ENCODE measurements at places on chromosomes 11 and 22.

DNA sequence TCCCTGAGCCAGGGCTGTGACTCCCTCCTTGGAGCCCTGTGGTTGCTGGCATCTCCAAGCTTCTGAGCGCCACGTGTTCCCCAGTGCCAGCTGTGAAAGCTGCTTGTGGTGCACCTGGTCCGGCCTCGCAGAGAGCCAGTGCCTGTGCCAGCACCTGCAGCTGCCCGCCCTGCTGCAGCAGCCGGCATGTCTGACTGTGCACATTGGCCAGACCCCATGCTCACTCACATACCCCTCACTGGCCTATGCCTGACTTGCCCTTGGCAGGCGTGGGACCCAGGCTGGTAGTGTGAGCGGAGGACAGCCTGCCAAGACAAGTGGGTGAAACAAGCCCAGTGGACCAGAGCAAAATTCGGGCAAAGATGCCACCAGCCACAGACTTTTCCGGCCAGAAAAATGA, 9.8 kb downstream of the MRPL48 start:
- DNase-seq = no peak
- peaks cover 4% of the 10 kb centered on the region for H3K4me1 ChIP-seq
- no peak overlapping the region for H3K27ac ChIP-seq
- no peak overlapping the region for H3K4me3 ChIP-seq

GRCh38 chr11:46857666-46858065, 11.6 kb upstream of the CKAP5 start:
- H3K27me3 ChIP-seq = no peaks in the 10 kb centered on the region
- no peak overlapping the region for H3K27ac ChIP-seq
- no peaks in the 10 kb centered on the region for H3K36me3 ChIP-seq
- H3K4me3 ChIP-seq = no peak overlapping the region
- DNase-seq = no peak

GRCh38 chr22:25112538-25113253, 87.0 kb upstream of the CRYBB3 start:
- no peak overlapping the region for H3K27ac ChIP-seq
- no peaks in the 10 kb centered on the region for H3K36me3 ChIP-seq

- no peaks in the 10 kb centered on the region for H3K36me3 ChIP-seq
- no peak overlapping the region for H3K27ac ChIP-seq
- peaks cover 66% of the 10 kb centered on the region for H3K27me3 ChIP-seq
- no peak overlapping the region for H3K4me3 ChIP-seq
- H3K4me1 ChIP-seq = peaks cover 14% of the 10 kb centered on the region
Measured at GRCh38 chr11:64713016-64713707, 9.8 kb downstream of the NRXN2 start.

GRCh38 chr22:37416827-37417226, 10.5 kb downstream of the ELFN2 start:
- H3K4me1 ChIP-seq = peaks cover 27% of the 10 kb centered on the region
- no peaks in the 10 kb centered on the region for H3K36me3 ChIP-seq
- peak; percentile 17 for DNase-seq
- no peak overlapping the region for H3K27ac ChIP-seq

DNA sequence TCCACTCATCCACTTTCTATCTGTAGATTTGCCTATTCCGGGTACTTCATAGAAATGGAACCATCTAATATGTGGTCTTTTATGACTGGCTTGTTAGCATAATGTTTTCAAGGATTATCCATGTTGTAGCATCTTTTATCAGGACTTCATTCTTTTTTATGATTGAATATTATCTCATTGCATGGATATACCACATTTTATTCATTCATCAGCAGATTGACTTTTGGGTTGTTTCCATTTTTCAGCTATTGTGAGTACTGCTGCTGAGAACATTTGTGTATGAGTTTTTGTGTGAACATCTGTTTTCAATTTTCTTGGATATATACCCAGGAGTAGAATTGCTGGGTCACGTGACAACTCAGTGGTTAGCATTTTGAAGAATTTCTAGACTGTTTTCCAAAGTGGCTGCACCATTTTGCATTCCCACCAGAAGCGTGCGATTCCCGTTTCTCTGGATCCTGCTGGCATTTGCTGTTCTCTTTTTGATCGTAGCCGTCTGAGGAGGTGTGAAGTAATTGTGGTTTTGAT, 8.9 kb downstream of the DERL3 start:
- no peaks in the 10 kb centered on the region for H3K27me3 ChIP-seq
- no peak overlapping the region for H3K4me3 ChIP-seq
- peaks cover 10% of the 10 kb centered on the region for H3K36me3 ChIP-seq
- no peak for DNase-seq
- peaks cover 4% of the 10 kb centered on the region for H3K4me1 ChIP-seq
- no peak overlapping the region for H3K27ac ChIP-seq

- H3K27ac ChIP-seq = no peak overlapping the region
- peaks cover 7% of the 10 kb centered on the region for H3K36me3 ChIP-seq
- DNase-seq = no peak
Measured at GRCh38 chr11:68498321-68498720, 37.8 kb downstream of the PPP6R3 start.

DNA sequence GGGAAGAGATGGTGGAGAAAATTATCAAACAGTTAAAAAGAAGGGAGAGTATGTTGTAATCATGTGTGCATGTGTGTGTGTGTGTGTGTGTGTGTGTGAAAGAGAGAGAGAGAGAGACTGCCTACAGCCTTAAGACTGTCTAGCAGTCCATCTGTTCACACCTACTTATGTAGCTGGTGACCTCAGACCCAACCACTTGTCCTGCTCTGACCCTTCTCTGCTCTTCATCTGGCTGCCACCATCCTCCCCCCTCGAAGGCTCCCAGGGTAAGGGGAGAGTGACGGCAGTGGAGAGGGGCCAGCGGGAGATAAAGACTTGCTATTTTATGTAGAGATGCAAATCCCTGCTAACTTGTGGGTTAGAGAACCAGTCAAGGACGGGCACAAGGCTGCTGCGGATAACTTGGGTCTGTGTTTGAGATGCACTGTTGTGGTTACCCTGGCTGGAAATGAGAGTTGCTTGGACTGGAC, 24.9 kb upstream of the GRAMD1B start:
- no peak for DNase-seq

GRCh38 chr22:45696227-45696626, 24.6 kb downstream of the ATXN10 start:
- no peak overlapping the region for H3K27ac ChIP-seq
- H3K4me1 ChIP-seq = peaks cover 2% of the 10 kb centered on the region
- DNase-seq = no peak
- H3K36me3 ChIP-seq = peaks cover 36% of the 10 kb centered on the region
- no peak overlapping the region for H3K4me3 ChIP-seq
- H3K27me3 ChIP-seq = no peaks in the 10 kb centered on the region

DNA sequence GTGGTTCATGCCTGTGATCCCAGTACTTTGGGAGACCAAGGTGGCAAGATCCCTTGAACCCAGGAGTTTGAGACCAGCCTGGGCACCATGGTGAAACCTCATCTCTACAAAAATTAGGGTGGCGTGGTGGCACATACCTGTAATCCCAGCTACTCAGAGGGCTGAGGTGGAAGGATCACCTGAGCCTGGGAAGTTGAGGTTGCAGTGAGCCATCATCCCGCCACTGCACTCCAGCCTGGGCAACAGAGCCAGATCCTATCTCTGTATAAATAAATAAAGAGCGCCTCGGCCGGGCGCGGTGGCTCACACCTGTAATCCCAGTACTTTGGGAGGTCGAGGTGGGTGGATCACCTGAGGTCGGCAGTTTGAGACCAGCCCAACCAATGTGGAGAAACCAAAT, 27.9 kb downstream of the TOB2 start:
- H3K4me1 ChIP-seq = peaks cover 18% of the 10 kb centered on the region
- DNase-seq = no peak
- no peak overlapping the region for H3K4me3 ChIP-seq
- H3K27ac ChIP-seq = no peak overlapping the region
- H3K27me3 ChIP-seq = no peaks in the 10 kb centered on the region
- peaks cover 4% of the 10 kb centered on the region for H3K36me3 ChIP-seq

GRCh38 chr11:61787928-61788491, 4.4 kb downstream of the TMEM258 start:
- peak; percentile 19 for DNase-seq
- no peak overlapping the region for H3K27ac ChIP-seq
- H3K36me3 ChIP-seq = peaks cover 25% of the 10 kb centered on the region
- no peak overlapping the region for H3K4me3 ChIP-seq
- H3K27me3 ChIP-seq = no peaks in the 10 kb centered on the region

DNA sequence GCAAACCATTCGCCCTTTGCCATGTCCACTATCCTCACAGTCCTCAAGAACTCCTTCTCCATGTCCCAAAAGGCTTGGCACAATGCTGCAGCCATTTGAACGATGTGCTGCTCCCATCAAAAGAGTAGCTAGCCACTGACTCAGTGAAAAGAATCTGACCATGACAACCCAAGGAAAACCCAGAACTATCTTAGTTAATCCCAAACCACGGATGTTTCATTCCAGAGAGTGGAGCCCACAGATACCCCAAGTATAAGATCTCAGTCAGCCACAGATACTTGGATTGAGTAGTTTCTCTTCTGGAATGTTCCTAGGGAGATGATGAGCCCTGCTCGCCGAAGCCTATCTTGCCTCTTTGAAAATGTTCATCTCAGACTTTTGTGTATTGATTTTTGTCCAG, 176.9 kb downstream of the NAV2 start:
- no peak overlapping the region for H3K4me3 ChIP-seq
- no peaks in the 10 kb centered on the region for H3K4me1 ChIP-seq

DNA sequence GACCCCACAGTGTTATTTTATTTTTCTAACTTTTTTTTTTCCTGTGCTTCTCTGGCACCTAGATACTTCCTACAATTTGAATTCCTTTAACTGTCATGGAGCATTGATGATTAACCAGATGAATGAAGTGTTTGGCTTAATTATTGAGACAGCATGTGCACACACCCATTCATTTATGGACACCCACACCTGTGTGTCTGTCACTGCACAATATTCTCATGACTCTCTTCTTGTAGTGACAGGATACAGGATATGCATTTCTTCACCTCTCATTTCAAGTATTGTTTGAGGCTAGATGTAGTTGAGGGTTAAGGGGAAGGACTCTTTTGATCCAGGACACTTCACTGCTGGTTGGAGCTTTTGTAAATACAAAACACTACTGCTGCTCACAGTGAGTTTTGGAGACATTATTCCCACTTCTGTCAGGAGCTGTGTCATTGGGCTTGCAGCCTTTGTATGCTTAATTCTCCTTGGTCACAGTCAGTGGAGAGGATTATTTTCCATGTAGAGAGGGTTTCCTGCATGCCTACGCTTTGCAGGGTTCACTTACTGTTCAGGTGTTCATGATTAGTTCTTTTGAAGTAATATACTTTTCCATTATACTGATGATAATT, 33.5 kb downstream of the SPECC1L start:
- peak; percentile 19 for DNase-seq
- H3K27ac ChIP-seq = peak overlapping the region; percentile 19
- H3K4me3 ChIP-seq = no peak overlapping the region
- no peaks in the 10 kb centered on the region for H3K27me3 ChIP-seq
- H3K36me3 ChIP-seq = peaks cover 29% of the 10 kb centered on the region

GRCh38 chr11:7871056-7871455, 60.0 kb downstream of the OR10A6 start:
- no peak overlapping the region for H3K27ac ChIP-seq
- DNase-seq = no peak
- H3K36me3 ChIP-seq = no peaks in the 10 kb centered on the region
- no peaks in the 10 kb centered on the region for H3K4me1 ChIP-seq
- H3K27me3 ChIP-seq = peaks cover 12% of the 10 kb centered on the region
- no peak overlapping the region for H3K4me3 ChIP-seq

DNA sequence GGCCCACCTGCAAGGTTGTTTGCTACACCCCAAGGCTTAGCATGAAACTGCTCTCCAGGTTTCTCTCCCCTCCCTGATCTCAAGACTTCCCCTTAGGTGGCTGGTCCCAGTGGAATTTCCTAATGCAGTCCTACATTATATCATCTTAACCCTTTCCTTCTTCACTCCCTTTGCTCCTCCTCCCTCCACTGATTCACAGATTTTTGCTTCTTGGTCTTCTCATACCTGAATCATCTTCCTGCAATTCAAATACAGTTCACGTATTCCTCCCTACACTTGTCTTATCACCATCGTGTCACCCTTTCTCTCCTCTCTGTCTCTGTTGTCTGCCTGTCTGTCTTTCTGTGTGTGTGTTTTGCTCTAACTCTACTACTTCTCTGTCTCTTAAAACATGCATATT, 17.0 kb downstream of the MMP10 start:
- no peak for DNase-seq
- peaks cover 2% of the 10 kb centered on the region for H3K4me1 ChIP-seq
- no peak overlapping the region for H3K27ac ChIP-seq
- no peaks in the 10 kb centered on the region for H3K36me3 ChIP-seq
- H3K27me3 ChIP-seq = peaks cover 11% of the 10 kb centered on the region

- H3K27ac ChIP-seq = peak overlapping the region; percentile 94
- H3K27me3 ChIP-seq = no peaks in the 10 kb centered on the region
- peak; percentile 53 for DNase-seq
- H3K36me3 ChIP-seq = peaks cover 45% of the 10 kb centered on the region
Measured at GRCh38 chr22:31344578-31345330, 1.4 kb downstream of the PATZ1 start.

- H3K4me3 ChIP-seq = no peak overlapping the region
- H3K27ac ChIP-seq = no peak overlapping the region
- DNase-seq = no peak
- peaks cover 2% of the 10 kb centered on the region for H3K4me1 ChIP-seq
- no peaks in the 10 kb centered on the region for H3K36me3 ChIP-seq
Measured at GRCh38 chr11:3412837-3413236, 33.9 kb upstream of the ZNF195 start.

GRCh38 chr22:26744892-26745808, 87.8 kb downstream of the MIAT start:
- no peaks in the 10 kb centered on the region for H3K27me3 ChIP-seq
- H3K4me3 ChIP-seq = no peak overlapping the region
- H3K36me3 ChIP-seq = peaks cover 11% of the 10 kb centered on the region
- no peak for DNase-seq

DNA sequence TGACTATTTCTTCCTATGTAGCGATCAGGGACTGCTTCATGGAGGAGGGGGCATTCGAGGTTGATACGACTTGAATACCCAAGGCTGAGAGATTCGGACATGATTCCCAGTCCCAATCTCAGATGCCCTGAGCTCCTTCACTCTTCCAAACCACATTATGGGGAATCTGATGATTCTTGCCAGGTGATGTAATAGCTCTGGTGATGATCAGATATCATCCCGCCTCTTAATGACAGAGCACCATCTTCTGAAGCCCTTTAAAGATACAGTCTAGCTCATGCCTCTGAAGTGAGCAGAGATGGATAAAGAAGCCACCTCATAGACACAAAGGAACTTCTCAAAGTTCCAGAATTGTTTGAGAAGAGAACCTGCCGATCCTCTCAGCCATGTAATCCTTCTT, 8.9 kb upstream of the CLMP start:
- H3K27ac ChIP-seq = no peak overlapping the region
- peaks cover 15% of the 10 kb centered on the region for H3K27me3 ChIP-seq
- no peak overlapping the region for H3K4me3 ChIP-seq
- no peaks in the 10 kb centered on the region for H3K36me3 ChIP-seq
- no peaks in the 10 kb centered on the region for H3K4me1 ChIP-seq

GRCh38 chr11:127066401-127067090, 66.0 kb upstream of the KIRREL3 start:
- no peaks in the 10 kb centered on the region for H3K4me1 ChIP-seq
- H3K36me3 ChIP-seq = no peaks in the 10 kb centered on the region
- H3K27me3 ChIP-seq = peaks cover 4% of the 10 kb centered on the region
- H3K27ac ChIP-seq = no peak overlapping the region

Data from activated naive CD4-positive, alpha-beta T cell treated with anti-CD3 and anti-CD28 coated beads for 36 hours (primary cell).